ENCODE measurements at places on chromosomes 2 and 18. TPM values are rescaled to one million over a fixed set of nuclear protein-coding genes. Genes with fewer than 3 reads are reported as not detected.
A peak's percentile ranks its signal among the peaks of the same experiment; 100 is the strongest.

DNA sequence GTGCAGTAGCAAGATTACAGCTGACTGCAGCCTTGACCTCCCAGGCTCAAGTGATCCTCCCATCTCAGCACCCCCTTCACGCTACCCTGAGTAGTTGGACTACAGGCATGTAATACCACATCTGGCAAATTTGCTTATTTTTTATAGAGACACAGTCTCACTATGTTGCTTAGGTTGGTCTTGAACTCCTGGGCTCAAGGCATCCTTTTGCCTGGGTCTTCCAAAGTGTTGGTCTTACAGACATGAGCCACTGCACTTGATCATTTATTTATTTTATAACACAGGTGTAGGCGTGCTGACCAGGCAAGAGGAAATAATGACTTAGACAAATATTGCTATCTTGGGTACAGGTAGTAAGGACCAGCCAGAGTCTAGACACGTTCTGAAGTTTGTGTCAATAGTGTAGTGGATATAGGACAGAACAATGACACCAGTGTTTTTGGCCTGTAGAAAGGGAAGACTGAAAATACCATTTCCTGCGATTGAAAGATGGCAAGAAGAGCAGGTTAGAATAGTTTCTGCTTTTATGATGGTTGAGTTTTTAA is 71.0 kb upstream of the THUMPD2 start:
- H3K4me1 ChIP-seq = no peaks in the 10 kb centered on the region
- no peak for DNase-seq
- no peak overlapping the region for H3K27ac ChIP-seq
- H3K36me3 ChIP-seq = no peaks in the 10 kb centered on the region

GRCh38 chr2:49306925-49307324 is 152.6 kb upstream of the FSHR start:
- no peaks in the 10 kb centered on the region for H3K4me1 ChIP-seq
- H3K27me3 ChIP-seq = no peaks in the 10 kb centered on the region
- H3K27ac ChIP-seq = no peak overlapping the region
- DNase-seq = no peak

DNA sequence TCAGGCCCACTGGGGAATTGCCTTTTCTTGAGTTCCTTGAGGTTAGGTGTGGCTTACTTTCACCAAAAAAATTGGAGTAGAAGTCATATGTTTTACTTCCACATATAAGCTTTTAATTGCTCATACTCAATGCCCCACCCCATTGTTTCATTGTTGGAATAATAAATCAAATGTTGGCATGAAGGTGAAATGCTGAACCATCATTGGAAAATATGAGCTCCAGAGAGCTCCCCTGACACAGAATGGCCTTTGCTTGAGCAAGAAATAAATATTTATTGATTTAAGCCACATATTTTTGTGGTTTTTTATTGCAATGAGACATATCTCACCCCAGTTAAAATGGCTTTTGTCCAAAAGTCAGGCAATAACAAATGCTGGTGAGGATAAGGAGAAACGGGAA is 167.3 kb upstream of the SRD5A2 start:
- no peaks in the 10 kb centered on the region for H3K27me3 ChIP-seq
- H3K4me1 ChIP-seq = no peaks in the 10 kb centered on the region
- H3K36me3 ChIP-seq = no peaks in the 10 kb centered on the region
- DNase-seq = no peak
- no peak overlapping the region for H3K4me3 ChIP-seq
- H3K27ac ChIP-seq = no peak overlapping the region

DNA sequence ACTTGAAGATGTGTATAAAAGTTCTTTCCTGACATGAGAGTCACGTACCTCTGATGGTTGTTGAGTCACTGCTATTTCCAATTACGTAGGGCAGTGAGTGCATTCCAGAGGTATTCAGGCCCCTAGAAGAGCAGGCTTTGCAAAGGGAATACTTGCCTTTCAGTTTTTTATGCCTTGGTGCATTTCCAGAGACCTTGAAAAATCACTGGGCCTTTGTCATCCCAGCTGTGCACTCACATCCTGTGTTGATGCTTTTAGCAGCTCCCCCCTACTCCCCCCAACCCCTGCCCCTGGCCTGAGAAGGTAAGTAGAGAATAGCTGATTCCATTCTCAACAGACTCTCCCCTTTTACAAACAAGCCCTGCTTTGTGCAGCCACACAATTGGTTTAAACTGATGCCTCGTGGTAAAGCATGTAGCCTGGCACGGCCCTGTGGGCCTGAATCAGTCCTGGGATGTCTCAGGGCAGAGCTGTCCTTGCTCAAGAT is 174.2 kb downstream of the PRPF40A start:
- no peaks in the 10 kb centered on the region for H3K27me3 ChIP-seq
- H3K36me3 ChIP-seq = no peaks in the 10 kb centered on the region
- DNase-seq = no peak
- no peak overlapping the region for H3K4me3 ChIP-seq
- H3K4me1 ChIP-seq = peaks cover 2% of the 10 kb centered on the region

DNA sequence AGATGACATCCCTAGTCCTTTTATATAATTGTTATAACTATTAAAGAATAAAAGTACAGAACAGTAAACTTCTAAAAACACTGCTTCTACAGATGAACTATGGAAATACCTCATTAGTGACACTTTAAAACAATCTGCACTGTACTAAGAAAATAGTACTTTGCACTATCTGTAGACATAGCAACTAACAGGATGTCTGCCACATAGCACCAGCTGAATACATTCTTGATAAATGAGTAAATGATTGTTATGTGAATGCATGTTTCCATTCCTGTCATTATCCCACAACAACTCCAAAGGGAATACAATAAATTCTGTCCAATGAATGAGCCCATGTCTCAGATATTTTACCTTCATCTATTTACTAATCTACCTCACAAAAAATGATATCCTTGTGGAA is 115.3 kb upstream of the SLC35G4 start:
- DNase-seq = no peak
- no peak overlapping the region for H3K27ac ChIP-seq
- no peak overlapping the region for H3K4me3 ChIP-seq

- no peak overlapping the region for H3K4me3 ChIP-seq
- H3K36me3 ChIP-seq = no peaks in the 10 kb centered on the region
- H3K27me3 ChIP-seq = no peaks in the 10 kb centered on the region
- H3K27ac ChIP-seq = no peak overlapping the region
- no peaks in the 10 kb centered on the region for H3K4me1 ChIP-seq
Measured at GRCh38 chr18:13480571-13481255, 245.6 kb downstream of the FAM210A start.

DNA sequence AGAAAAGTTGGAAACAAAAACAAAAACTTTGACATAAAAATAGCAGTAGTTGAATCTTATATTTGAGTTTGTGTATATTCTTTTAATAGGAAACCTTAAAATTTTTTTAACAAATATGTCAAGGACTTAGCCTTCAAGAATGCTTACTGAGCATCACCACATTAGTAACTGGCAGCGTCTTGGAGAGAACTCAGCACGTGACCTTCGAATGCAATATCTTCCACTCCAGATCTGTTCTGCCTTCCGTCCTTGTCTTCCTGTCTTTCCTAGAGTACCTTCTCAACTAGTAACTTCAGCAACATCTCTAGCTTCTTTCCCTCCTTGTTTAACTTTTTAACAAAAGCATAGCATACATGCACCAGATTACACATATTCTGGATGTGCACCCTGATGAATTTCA is 972 bp downstream of the RSAD2 start:
- no peak for DNase-seq
- H3K36me3 ChIP-seq = no peaks in the 10 kb centered on the region
- H3K4me3 ChIP-seq = no peak overlapping the region
- no peaks in the 10 kb centered on the region for H3K27me3 ChIP-seq

GRCh38 chr2:25184254-25184653 is 15.9 kb upstream of the POMC start:
- no peaks in the 10 kb centered on the region for H3K4me1 ChIP-seq
- H3K27ac ChIP-seq = no peak overlapping the region
- DNase-seq = no peak
- H3K27me3 ChIP-seq = no peaks in the 10 kb centered on the region
- H3K4me3 ChIP-seq = no peak overlapping the region

GRCh38 chr18:72181241-72181764 is 362.8 kb downstream of the CBLN2 start:
- H3K4me1 ChIP-seq = no peaks in the 10 kb centered on the region
- H3K27ac ChIP-seq = no peak overlapping the region
- no peaks in the 10 kb centered on the region for H3K36me3 ChIP-seq
- no peak for DNase-seq
- H3K4me3 ChIP-seq = no peak overlapping the region
- H3K27me3 ChIP-seq = no peaks in the 10 kb centered on the region

DNA sequence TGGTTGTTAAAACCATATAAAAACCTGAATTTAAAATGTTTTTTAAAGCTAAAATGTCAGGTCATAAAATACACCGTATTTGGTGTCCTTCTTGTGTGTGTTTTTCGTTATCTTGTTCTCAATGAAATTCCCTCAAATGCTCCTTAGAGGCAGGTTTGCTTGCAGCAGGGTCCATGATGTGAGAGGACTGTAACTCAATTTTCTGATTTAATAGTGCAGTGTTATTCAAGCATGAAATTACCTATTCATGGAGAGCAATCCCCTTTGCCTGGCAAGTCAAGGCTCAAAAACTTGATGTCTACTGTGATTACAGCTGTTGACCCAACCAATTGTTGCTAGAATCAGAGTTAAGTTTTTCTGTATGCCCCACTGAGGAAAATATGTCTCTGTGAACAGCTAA is 318.2 kb downstream of the GALNT13 start:
- DNase-seq = no peak
- H3K27ac ChIP-seq = no peak overlapping the region
- no peaks in the 10 kb centered on the region for H3K36me3 ChIP-seq
- H3K4me3 ChIP-seq = no peak overlapping the region
- H3K27me3 ChIP-seq = no peaks in the 10 kb centered on the region
- H3K4me1 ChIP-seq = no peaks in the 10 kb centered on the region

DNA sequence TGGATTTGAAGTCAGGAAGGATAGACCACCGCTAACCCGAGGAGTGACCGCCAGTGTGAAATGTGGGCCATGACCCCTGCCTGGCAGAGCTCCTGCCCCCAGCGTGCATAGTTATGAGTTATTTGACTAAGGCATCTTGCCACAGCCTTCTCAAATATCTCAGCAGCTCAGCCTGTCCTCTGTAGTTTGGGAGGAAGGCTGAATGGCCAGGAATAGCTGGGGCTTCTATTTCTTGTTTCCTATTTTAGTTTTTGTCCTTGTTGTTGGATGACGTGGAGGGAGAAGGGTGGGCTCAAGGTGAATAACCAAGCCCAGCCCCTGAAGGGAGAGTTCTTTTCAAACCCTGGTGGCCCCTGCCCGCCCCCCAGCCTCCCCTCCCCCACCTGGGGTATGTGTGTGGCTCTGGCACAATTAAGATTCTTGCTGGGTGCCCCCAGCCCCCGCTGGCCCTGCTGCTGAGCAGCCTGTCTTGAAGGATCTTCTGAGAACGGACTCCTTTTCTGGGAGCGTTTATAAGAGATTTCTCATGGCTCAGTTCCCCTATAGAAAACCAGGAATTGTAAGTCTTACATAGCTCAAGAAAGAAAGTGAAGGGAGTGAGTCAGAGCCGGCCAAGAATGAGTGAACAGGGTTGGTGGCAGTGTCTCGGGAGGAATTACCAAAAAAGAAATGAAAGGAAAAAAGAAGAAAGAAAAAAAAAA is 157.4 kb downstream of the GLI2 start:
- DNase-seq = peak; percentile 51
- no peaks in the 10 kb centered on the region for H3K27me3 ChIP-seq
- H3K27ac ChIP-seq = peak overlapping the region; percentile 79
- H3K4me1 ChIP-seq = no peaks in the 10 kb centered on the region

GRCh38 chr2:11389551-11390398 is 45.3 kb upstream of the ROCK2 start:
- peak overlapping the region; percentile 30 for H3K27ac ChIP-seq
- H3K4me1 ChIP-seq = no peaks in the 10 kb centered on the region
- DNase-seq = no peak
- no peaks in the 10 kb centered on the region for H3K27me3 ChIP-seq
- H3K36me3 ChIP-seq = no peaks in the 10 kb centered on the region
- no peak overlapping the region for H3K4me3 ChIP-seq

The ATRAID gene
- 66.9 TPM for total RNA-seq
